ENCODE measurements at places on chromosomes 11 and 22. TPM values are rescaled to one million over a fixed set of nuclear protein-coding genes. Genes with fewer than 3 reads are reported as not detected.

- no peaks in the 10 kb centered on the region for H3K36me3 ChIP-seq
- H3K27me3 ChIP-seq = no peaks in the 10 kb centered on the region
- H3K4me1 ChIP-seq = no peaks in the 10 kb centered on the region
- no peak overlapping the region for H3K27ac ChIP-seq
Observed at GRCh38 chr11:86091566-86091965, 22.7 kb upstream of the PICALM start.

Gene CKAP5
- polyA plus RNA-seq = 12.6 TPM

Gene SMCO4
- 4.8 TPM for polyA plus RNA-seq

GRCh38 chr11:93517041-93517440 lies 26.1 kb downstream of the SMCO4 start:
- no peak overlapping the region for H3K4me3 ChIP-seq

Gene NRXN2
- not detected for polyA plus RNA-seq

DNA sequence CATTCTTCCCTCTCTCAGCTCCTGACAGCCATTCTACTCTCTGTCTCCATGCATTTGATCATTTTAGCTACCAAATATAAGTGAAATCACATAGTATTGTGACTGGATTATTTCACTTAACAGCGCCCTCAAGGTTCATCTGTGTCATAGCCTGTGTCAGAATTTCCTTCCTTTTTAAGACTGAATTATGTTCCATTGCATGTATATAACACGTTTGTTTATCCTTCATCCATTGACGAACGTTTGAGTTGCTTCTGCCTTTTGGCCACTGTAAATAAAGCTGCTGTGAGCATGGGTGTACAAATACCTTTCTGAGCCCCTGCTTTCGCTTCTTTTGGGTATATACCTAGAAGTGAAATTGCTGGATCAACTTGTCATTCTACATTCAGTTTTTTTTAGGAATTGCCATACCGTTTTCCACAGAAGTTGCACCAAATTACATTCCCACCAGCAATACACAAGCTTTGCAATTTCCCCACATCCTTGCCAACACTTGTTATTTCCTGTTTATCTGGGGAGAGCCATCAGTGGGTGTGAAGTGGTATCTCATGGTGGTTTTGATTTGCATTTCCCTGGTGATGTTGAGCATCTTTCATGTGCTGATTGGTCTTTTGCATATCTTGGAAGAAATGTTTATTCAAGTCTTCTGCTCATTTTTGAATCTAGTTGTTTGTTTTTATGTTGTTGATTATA lies 17.5 kb downstream of the GLB1L2 start:
- H3K27me3 ChIP-seq = no peaks in the 10 kb centered on the region
- no peaks in the 10 kb centered on the region for H3K4me1 ChIP-seq

Gene CCDC87
- polyA plus RNA-seq = not detected

Gene MRPL49
- polyA plus RNA-seq = 106 TPM

DNA sequence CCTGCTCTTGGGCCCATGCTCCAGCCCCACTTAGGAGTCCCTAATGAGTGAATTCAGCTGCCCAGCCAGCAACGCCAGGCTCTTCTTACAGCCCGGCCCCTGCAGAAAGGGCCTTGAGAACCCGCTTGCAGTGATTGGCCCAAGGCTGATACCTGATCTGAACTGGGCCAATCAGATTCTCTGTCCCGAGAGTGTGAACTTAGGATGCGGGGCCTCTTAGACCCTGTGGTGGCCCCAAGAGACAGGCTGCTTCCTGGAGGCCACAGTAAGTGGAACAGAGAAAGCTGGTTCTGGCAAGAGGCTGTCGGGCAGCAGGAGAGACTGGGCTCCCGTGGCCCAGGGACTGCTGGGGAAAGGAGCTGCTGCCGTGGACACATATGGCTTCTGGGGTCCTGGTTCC lies 11.5 kb downstream of the VSTM5 start:
- H3K36me3 ChIP-seq = no peaks in the 10 kb centered on the region
- H3K27me3 ChIP-seq = peaks cover 2% of the 10 kb centered on the region
- H3K27ac ChIP-seq = no peak overlapping the region
- no peaks in the 10 kb centered on the region for H3K4me1 ChIP-seq
- no peak overlapping the region for H3K4me3 ChIP-seq
- no peak for DNase-seq

DNA sequence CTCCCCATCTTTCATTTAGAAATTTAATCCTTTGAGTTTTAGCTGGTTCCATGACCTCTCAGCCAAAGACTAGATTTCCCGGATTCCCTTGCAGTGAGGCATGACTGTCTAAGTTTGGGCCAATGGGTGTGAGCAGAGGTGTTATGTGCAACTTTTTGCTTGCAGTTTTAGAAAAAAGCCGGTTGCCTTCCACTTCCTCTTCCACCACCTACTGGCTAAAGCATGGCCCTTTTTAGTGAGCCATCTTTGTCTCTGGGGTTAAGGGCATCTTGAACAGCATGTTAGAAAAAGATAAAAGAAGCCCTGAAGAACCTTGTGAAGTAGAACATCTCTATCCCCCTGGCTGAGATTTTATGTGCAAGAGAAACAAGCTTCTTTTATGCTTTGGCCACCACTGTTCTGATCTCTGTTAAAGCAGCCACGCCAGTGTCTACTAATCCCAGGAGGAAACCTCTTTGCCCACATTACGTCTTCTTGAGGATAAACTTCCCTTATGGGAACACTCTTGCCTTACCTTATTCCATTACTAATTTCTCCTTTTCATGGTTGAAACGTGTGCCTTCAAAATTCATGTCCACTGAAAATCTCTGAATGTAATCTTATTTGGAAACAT lies 279.9 kb downstream of the TENM4 start:
- no peaks in the 10 kb centered on the region for H3K36me3 ChIP-seq
- H3K27ac ChIP-seq = no peak overlapping the region
- no peaks in the 10 kb centered on the region for H3K27me3 ChIP-seq

- no peak overlapping the region for H3K27ac ChIP-seq
- no peaks in the 10 kb centered on the region for H3K4me1 ChIP-seq
- DNase-seq = no peak
Observed at GRCh38 chr11:71325418-71326327, 73.3 kb upstream of the SHANK2 start.
